ENCODE measurements at places on chromosomes 1 and 21.

GRCh38 chr21:43771199-43771675 is 4.9 kb downstream of the CSTB start:
- DNase-seq: no peak

DNA sequence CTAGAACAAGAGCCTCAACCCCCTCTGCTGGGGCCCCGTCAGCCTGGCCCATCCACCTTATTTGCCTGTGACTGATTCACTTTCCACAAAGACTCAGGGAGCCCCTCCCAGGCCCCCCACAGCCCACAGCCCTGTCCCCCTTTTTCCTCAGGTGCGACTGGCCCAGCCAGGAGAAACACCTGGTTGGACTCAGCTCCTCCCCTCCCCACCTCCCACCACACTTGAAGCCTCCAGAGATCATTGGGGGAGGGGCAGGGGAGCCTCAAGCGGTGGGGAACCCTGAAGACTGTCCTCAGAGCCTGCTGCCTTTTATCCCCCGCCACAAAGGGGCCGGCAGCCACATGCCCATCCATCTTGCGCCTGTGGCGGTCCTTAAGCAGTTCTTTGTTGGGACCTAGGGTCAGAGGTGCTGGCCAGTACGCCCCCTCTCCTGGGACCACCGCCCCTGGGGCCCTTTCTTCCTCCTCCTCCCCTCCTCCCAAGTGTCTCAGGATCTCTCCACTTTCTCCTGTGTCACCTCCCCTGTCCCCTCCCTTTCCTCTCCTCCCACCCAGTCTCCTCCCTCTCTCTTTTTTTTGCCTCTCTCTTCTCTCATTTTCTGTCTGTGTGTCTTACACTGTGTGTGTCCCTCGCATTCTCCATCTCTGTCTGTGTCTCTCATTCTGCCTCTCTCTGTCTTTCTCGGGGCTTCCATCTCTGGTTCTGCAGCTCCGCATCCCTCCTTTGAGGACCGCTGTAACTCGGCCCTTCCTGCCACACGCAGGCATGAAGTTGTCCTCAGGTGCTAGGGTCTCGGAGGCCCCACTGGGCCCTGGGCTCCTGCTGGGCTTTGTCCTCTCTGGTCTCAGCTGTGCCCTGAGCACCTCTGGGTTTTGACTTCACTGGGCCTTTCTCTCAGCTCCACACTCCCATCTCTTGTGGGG is 12.2 kb downstream of the CRABP2 start:
- DNase-seq: peak; percentile 82

DNA sequence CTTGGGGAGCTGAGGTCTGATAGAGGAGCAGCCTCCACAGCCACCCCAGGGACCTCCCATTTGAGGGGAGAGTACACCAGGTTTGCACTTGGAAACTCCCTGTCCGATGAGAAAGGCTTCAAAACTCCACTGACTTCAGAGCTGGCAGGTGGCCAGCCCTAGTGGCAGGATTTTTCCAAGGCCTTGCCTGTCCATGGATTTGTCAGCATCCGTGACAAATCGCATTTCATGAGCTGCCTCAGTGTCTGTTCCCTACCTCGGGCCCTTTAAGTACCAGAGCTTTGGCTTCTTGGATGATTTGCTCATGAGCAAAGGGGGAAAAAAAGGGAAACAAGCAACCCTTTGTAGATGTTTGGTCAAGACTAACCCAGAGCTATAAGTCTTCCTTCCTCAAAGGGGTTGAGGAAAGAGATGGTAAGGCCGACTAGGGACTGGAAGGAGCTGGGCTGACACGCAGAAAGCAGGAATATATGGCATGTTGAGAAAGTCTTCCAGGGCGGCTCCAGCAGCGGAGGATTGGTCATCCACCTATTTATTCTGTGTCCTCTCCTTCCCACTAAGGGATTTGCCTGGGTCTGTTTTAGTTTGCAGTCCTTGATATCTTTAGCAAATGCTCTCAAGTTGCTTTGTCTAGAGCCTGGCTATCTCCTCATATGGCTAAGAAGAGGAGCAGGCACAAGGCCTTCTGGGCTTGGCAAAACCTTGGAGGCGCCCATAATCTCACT is 2.7 kb upstream of the HSPG2 start:
- DNase-seq: no peak

DNA sequence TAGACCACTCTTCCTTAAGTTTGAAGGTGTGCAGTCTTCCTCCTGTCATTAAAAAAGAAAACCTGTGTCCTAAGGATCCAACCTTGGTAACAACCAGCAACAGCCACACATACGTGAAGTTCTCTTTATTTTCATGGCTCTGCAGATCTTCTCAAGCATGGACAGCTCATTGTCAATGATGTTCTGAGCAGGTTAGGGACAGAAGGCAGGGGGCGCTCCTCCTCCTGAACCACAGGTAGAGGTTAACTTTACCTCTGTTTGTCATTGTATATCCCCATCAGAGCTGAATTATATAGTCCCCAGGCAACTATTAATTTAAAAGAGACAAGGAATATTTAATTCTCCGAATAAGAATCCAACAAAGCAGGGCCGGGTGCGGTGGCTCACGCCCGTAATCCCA is 52.5 kb upstream of the CR2 start:
- no peak for DNase-seq

DNA sequence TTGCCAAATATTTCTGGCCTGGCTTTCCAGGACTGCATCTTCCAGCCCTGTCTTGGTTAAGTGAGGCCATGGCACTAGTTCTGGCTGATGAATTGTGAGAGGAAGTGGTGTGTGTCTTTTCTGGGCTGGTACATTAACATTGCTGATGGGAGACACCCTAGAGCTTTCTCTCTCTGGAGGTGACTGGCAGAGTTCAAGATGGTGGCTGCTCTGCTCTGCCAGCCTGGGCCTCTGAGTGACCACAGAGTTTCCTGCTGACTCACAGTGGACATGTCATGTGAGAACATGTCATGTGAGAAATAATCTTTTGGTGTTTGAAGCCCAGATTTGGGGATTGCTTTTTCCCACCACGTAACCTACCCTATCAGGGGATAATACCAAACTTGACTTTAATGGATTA is 218.0 kb upstream of the KIAA0040 start:
- no peak for DNase-seq

- DNase-seq: no peak
These were observed 702 bp upstream of the MAPKAPK2 start for GRCh38 chr1:206684003-206684402.

DNA sequence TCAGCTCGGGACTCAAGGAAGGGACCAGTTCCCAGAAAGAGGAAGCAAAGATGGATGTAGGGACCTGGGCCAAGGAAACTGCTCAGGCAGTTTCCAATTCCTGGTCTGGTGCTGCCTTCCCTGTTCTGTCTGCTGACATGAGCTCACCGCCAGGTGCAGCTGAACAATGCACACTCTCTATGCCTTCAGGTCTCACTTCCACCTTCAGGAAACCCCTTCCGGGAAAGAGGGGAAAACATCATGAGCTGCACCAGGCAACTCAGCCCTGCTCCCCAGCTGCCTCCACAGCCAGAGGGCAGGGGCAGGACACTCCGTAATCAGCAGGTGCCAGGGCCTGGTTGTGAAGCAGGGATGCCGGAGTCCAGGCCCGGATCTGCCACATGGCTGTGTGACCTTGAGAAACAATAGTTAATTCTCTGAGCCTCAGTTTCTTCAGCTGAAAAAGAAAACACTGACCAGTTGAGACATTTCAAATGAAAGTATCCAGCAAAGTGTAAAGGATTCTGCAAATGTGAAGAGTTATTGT is 27.8 kb downstream of the SMIM12 start:
- no peak for DNase-seq

DNA sequence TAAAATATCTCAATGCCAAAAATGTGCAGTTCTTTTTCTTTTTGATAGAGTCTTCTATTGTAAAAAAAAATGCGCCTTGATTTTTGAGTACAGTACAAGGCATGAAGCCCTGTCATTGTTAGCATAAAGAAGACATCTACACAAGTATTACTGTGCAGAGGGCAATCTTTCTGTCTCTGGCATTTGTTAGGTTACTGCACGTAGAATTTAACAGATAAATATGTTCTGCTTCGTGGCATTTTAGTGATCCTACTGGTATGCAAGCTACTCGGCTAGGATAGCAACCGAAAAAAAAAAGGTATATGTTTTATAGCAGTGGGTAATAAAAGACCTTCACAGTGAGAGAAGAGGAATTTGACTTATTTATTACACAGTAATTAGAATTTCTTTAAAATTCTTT is 492.9 kb upstream of the ADGRL2 start:
- no peak for DNase-seq

- DNase-seq: no peak
These were observed 93.0 kb downstream of the USH2A start for GRCh38 chr1:216330262-216330661.

Measured in NCI-H526 treated with DMSO at 0.1 percent for 48 hours (cell line).